Stimulated activated CD4-positive, alpha-beta T cell treated with anti-CD3 and anti-CD28 coated beads, Interleukin-1b, Interleukin-23, amount 100 ng/mL, for 4 hours (primary cell): ENCODE measurements at places on chromosomes 1 and 21.

- no peak for DNase-seq
These were observed 18.5 kb downstream of the ETS2 start for GRCh38 chr21:38824124-38824822.

GRCh38 chr1:184429335-184429734 is 42.5 kb downstream of the C1orf21 start:
- DNase-seq: no peak

DNA sequence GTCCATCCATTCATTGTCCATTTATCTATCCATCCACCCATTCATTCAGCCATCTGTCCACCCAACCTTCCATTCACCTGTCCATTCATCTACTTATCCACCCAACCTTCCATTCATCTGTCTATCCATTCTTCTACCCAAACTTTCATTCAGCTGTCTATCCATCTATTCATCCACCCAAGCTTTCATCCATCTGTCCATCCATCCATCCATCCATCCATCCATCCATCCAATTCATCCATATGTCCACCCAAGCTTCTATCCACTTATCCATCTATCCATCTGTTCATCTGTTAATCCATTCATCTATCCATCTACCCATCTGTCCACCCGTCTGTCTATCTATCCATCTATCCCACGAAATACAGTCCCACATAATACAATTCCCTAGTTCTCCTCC is 21.6 kb upstream of the MAN1C1 start:
- DNase-seq: no peak

DNA sequence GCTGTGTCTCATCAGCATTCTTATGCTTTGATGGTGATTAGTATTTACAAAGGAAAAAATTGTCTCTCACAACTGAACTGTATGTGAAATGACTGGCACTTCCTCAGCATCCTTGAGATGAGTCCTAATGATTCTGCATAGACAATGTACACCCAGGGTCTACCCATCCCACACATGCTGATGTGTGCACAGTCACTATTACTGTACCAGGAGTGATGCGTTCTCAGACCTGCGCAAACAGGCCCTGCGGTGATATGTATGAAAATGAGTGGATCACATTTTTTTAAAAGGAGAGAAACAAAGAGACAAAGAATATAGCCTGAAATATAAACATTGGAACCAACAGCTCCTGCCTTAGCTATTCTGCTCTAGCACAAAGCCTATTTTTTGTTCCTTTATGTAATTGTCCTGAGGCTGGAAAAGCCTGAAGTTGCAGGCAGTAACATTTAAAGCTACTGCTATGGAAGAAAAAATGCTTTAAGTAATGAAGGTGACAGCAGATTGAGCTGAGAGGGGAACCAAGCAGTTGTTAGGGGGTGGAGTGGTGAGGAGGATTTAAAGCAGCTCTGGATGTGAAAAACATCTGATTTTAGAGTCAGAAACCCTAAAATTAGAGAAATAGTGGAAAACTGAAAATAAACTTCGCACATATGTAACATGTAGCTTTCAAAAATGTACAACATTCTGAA is 5.5 kb downstream of the RCAN1 start:
- no peak for DNase-seq

GRCh38 chr1:116720364-116721038 is 33.7 kb upstream of the CD2 start:
- no peak for DNase-seq

GRCh38 chr1:159266832-159267231 is 35.3 kb upstream of the FCER1A start:
- no peak for DNase-seq

GRCh38 chr1:14263225-14263624 is 335.3 kb upstream of the KAZN start:
- no peak for DNase-seq

DNA sequence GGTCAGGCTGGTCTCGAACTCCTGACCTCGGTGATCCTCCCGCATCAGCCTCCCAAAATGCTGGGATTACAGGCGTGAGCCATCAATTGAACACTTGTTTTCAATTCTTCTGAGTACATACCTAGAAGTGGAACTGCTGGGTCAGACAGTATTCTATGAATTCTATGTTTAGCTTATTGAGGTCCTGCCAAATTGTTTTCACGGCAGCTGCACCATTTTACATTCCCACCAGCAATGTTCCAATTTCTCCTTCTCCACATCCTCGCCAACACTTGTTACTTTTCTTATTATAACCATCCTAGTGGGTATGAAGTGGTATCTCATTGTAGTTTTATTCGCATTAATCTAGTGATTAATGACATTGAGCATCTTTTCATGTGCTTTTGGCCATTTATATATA is 49.9 kb downstream of the PTP4A2 start:
- no peak for DNase-seq

DNA sequence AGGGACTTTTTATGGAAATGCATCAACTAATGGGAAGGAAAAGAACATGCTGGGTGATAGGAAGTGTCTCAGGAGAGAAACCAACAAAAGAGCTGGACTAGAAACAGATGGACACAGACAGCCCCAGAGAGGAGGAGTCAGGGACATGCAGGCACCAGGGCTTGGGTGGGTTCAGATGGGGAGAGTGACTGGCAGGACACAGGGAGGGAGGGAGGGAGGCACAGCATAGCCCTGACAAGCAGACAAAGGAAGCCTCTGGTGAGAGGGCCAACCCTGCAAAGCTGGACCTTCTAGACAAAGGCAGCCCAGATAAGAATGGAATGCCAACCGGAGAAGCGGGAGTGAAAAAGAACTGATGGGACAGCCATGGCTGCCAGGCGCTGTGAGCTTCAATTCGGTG is 568.8 kb downstream of the AJAP1 start:
- DNase-seq: no peak

DNA sequence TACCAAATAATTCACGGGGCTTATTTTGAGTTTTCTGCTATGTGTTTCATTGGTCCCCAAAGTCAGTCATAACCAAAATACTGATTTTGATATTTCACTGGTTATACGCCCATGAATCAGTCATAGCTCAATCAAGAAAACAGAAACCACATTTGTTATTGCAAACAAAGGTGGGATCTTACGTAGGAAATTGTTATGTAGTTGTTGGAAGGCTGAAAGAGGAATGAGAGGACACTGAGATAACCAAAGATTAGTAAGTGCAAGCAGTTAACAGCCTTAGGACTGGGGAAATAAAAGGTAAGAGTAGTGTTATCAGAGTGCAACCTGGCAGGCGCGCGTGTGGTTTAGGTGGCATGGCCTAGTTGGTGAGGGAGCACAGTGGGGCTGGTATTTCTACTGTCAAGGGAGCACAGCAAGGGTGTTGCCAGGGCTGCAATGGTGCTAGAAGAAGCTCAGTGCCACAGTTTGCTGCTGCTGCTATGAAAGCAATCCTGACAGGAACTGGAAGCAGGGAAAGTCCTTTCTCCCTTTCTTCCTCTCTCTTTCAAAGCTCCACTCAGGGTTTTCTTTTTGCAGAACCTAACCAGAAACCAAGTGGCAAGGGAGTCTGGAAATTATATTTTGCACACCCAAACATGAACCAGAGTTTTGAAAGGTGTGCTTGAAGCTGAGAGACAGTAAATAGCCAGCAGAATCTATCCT is 33.7 kb downstream of the RTCA start:
- no peak for DNase-seq

GRCh38 chr1:5796028-5796427 is 196.2 kb downstream of the NPHP4 start:
- no peak for DNase-seq

- peak; percentile 25 for DNase-seq
These were observed 29.5 kb downstream of the LDLRAP1 start for GRCh38 chr1:25572708-25573590.

DNA sequence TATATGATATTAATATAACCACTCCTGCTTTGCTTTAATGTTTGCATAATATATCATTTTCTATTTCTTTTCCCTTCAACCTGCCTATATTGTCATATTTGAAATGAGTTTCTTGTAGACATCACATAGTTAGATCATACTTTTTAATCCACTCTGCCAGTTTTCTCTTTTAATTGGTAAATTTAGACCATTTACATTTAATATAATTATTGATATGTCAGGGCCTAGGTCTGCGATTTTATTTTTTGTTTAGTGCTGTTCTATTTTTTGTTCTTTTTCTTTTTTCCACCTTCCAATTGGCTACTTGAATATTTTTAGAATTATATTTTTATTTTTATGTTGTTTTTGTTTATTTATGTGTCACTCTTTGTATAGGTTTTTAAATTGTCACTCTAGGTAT is 213.3 kb downstream of the C1orf94 start:
- DNase-seq: no peak

- no peak for DNase-seq
These were observed 35.1 kb downstream of the KCNJ15 start for GRCh38 chr21:38291874-38292273.

DNA sequence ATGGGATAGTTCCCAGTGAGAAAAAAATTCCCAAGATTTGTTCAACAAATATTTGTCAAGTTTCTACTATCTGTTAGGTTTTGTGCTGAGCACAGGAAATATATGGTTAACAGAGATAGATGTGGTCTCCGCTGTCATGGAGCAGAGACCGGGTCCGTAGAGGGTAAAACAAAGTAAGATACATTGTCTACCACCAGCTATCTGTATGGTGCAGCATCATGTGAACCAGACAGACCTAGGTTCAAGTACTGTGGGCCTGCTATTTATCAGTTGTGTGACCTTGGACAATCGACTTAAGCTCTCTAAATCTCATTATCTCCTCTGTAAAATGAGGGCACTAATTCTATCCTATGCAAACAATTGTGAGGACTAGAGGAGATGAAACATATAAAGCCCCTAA is 109.8 kb downstream of the DUSP10 start:
- DNase-seq: no peak

DNA sequence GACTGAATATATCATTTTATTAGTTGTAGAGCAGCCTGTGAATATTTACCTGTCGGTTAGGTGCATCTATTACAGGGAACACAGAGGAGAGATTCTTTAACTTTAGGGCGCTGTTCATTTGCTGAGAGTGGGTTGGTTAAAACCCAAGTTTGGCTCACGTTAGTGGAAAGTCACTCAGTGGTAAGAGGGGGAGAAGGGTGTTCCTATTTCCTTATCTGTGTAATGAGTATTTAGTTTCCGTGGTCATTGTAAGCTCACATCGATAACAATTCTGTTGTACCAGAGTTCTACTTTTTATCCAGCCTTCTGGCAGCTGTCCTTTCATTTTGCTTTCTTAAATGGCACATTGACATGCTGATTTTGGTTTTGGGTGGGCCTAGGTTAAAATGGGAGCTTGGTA is 773.2 kb upstream of the ADAMTS5 start:
- no peak for DNase-seq

GRCh38 chr1:30406996-30407864 is 316.2 kb downstream of the MATN1 start:
- no peak for DNase-seq

- DNase-seq: no peak
These were observed 1.0 kb downstream of the YOD1 start for GRCh38 chr1:207049974-207050391.

DNA sequence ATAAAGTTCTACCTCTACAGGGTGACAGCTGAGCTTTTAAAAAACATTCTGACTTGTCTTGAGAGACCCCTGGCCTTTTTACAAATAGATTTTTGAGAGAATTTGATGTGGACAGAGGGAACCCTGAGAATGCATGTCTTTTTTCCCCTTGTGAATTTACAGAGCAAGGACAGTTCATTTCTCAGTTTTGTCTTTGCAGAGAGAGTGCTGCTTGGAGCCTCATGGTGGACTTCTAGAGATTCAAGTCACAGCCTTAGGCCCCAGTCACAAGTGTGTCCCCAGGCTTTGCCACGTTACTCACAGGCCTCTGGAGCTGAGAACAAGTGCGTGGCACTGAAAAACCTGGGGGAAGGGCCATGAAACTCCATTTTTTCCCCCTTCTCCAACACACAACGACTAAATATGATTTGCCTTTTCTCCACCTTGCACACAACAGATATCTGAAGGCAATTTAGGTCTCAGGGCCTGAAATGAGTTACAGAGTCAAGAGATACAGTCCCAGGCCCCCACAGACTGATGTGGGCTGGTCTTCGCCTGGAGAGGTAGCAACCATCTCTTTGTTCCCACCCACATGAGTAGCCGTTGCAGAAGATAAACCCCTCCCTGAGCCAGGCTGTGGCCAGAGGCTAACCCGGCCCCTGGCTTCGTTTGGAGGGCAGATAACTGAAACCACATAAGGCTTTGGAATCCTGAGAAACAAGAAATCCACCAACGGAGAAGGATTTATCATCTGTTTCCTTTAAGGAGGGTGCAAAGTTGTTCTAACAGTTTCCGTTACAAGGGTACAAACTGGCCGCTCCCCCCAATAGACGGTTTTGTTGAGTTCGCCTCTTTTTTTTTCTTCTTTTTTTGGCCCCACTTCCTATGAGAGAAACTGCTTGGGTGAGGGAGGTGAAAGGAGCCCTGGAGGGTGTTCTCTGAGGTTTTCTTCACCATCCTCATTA is 1.0 kb upstream of the PIGV start:
- DNase-seq: no peak

DNA sequence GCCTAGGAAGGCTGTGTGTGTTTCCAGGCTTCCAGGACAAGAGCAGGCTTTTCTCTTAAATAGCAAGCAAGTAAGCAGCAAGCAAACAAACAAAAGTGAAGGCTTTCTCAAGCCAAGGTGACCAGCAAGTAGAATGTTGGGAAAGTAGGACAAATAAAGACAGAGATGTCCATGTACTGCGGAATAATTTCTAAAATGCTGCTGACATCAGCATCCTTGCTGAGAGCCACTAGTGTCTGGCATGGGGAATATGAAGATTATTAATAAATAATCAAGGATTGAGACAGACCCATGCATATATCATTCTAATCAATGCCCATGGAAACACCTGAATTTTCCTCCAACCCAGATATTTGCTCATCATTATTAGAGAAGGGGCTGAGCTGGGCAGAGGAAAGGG is 6.4 kb upstream of the DYRK3 start:
- no peak for DNase-seq

DNA sequence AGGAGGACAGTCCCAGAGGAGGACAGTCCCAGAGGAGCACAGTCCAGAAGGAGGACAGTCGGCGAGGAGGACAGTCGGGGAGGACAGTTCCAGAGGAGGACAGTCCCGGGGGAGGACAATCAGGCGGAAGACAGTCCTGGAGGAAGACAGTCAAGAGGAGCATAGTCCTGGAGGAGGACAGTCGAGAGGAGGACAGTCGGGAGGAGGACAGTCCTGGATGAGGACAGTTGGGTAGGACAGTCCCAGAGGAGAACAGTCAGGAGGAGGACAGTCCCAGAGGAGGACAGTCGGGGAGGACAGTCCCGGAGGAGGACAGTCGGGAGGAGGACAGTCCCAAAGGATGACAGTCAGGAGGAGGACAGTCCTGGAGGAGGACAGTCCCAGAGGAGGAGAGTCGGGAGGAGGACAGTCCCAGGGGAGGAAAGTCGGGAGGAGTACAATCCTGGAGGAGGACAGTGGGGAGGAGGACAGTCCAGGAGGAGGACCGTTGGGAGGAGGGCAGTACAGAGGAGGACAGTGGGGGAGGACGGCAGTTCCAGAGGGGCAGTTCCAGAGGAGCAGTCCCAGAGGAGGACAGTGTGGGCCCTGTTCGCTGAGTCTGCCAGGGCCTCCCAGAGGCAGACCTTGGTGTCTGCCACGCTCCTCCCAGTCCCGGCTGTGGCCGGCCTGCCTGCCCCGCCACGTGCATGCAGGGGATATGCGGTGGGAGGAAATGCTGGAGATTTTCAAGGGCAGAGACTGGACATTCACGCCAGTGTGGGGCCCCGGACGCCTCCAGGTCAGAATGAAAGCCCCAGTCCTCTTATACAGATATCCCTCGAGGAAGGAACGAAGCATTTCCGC is 183.8 kb upstream of the ARHGEF16 start:
- no peak for DNase-seq

- DNase-seq: no peak
These were observed 67.7 kb downstream of the PIK3R3 start for GRCh38 chr1:46064708-46065107.
